ENCODE measurements at places on chromosomes 2 and 18.

DNA sequence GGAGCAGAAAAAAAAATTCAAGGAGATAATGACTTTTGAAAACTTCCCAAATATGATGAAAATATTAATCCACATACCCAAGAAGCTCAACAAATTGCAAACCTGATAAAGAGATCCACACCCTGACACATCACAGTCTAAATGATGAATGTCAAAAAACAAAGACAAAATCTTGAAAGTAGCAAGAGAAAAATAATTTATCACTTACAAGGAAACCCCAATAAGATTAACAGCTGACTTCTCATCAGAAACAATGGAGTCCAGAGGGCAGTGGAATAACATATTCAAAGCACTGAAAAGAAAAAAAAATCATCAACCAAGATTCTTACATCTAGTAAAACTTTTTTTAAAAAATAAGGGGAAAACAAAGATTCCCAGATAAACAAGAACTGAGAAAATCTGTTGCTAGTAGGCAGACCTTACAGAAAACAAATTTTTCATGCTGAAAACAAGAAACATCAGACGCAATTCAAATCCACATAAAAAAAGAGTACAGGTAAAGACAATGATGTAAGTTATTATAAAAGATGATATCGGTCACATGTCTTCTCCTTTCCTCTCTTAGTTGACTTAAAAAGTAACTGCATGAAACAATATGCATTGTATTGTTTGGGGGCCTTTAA lies 21.3 kb downstream of the SLC66A2 start:
- no peak for DNase-seq

GRCh38 chr18:44917216-44918141 lies 236.8 kb downstream of the SETBP1 start:
- DNase-seq, result no peak

GRCh38 chr18:57813245-57813644 lies 10.1 kb upstream of the ATP8B1 start:
- DNase-seq, result no peak

GRCh38 chr2:487186-488079 lies 189.8 kb downstream of the TMEM18 start:
- DNase-seq, result peak; percentile 79

DNA sequence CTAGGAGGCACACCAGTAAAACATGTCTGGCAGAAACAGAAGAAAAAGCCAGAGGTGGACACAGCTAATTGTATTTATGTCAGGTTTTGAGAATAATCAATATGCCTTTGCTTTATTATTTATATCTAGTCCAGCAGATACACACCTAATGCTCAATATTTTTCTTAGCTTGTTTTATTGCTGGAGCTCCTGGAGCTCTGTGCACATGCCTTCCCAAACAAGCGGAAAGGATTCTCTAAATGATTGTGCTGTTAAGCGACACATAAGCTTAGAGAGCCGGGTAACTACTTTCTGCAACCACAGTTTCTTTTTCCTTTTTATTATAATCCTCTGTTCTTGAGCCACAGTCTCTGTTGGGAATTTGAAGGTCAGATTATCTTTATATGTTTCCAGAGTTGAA lies 177.3 kb upstream of the ST6GAL2 start:
- DNase-seq, result no peak

- no peak for DNase-seq
Observed at GRCh38 chr2:239588451-239589269, 187.8 kb upstream of the HDAC4 start.

GRCh38 chr2:72579591-72580180 lies 246.1 kb downstream of the EXOC6B start:
- DNase-seq, result no peak

DNA sequence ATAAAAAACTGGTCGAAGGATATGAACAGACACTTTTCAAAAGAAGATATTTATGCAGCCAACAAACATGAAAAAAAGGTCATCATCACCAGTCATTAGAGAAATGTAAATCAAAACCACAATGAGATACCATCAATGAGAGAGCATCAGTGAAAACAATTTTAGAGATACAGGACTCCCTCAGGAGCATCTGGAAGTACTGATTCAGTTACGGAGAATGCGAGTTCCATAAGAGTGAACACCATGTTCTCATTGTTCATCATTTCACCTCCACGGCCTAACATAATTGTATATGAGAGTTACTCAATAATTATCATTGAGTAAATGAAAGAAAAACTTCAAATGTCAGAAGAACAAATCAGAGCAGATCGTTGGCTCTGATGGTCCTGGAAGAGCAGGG lies 140.9 kb upstream of the TANK start:
- DNase-seq, result no peak

- DNase-seq, result no peak
Observed at GRCh38 chr18:77528872-77529271, 279.2 kb downstream of the GALR1 start.

GRCh38 chr2:201157694-201158093 lies 25.2 kb upstream of the CASP10 start:
- DNase-seq, result no peak

DNA sequence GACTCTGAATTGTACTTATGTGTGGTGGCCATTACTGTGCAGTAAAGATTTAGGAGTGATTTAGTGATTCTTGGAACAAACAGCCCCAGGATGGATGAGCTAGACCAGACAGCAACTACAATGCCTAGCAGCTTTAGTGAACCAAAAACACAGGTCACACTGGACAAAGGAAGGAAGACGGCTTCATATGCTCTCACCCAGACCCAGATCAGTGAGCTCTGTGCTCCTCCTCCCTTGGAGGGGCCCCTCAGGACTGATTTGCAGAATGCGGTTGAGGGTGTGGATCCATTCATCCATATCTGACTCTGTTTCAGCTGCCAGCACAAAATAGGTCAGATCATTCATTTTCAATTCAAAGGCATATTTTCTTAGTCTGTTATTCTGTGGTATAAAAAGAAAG lies 159.7 kb upstream of the CCDC195 start:
- DNase-seq, result no peak

- no peak for DNase-seq
Observed at GRCh38 chr2:31371691-31372090, 42.9 kb downstream of the XDH start.

DNA sequence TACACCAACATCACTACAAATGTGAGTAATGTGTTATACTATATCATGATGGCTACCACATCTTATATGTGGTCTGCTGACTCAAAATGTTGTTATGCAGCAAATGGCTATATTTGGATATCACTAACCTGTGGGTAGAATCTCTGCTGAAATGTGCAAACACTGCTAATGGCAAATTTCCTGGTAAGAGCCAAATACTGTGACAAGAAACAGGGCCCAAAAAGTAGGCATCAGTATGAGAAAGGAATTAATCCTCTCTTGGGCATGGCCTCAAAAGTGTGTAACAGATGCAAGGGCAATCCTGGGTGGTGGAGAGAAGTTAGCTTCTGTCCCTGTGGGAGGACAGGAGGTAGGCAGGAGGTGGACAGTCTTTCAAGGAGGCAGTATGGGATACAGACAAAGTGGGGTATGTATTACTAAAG lies 13.3 kb downstream of the ATF2 start:
- no peak for DNase-seq

DNA sequence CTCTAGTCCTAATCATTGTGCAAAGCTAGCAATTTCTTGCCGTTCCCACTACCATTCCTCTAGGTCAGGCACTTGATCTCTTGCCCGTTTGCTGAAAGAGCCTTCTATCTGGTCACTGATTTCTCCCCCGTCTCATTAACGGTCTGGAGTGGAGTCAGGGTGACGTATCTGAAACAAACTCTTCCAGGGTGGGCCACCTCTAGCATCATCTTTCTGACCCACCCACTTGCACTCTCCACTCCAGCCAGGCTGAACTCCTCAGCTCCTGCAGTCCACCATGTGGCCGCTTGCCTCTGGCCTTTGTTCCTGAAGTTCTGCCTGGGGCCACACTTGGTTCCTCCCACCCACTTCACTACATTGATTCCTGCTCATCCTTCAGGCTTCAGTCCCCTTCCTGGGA lies 13.3 kb downstream of the BCL2 start:
- DNase-seq, result no peak

- no peak for DNase-seq
Observed at GRCh38 chr2:228700638-228701037, 519.2 kb upstream of the SPHKAP start.

- DNase-seq, result no peak
Observed at GRCh38 chr2:44774826-44775492, 166.5 kb upstream of the SIX3 start.

DNA sequence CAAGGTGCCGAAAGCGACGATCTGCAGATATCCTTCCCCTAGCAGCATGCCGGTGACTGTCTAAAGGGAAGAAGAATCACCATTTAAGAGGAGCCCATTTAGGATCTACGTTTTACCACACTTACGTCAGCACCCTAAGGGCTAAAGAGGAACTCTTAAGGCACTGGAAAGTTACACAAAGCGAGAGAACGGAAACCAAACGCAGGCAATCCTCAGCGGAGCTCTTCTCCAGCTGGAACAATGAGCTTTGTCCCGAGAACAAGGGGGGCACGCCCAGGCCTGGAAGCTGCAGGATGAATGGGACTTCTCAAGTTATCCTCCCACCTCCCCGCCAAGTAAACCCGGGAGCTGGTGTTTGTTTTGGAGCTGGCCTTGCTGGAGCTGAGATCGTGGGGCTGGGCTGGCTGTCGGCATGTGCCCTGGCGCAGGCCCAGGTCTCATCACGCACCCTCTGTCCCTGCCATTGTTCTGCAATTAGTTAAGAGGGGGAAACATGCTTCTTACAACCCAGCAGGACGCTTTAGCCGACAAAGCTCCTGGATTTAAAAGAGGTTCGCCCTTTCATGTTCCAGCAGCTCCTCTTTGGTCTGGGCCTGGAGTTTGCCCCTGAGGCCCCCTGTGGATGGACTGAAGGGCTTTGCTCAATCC lies 36.4 kb downstream of the PXDN start:
- no peak for DNase-seq

DNA sequence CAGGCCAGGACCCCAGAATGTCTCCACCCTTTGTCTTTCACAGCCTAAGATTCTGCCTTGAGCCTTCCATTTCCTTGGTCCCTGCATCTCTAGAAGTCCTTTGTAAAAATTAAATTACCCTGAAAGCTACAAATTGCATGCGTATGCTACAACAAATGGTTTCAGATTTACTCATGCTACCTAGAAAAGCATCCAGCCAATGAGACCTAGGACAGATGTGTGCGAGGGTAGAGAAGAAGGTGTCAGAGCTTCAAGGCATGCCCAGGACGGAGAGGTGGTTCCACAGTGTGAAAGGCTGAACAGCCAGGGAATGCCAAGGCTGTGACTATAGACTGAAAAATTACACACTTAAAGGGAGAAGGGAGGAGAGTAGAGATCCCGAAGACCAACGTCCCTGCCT lies 40.2 kb downstream of the CCBE1 start:
- DNase-seq, result no peak

DNA sequence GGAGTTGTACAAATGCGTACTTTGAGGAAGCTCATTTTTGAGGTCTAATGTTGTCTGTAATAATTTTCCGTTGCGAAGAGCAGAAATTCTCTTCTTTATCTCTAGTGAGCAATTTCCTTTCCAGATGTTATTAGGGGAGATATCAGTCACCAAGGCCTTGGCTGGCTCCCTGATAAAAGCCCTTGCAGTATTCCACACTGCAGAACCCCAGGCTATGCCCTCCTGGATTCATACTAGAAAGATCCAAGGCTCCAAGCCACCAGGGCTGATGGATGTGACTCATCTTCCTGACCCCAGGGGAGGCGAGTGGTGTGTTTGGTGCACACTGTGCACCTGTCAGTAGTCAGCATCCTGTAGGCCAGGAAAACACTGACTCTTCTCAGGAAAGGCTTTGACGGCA lies 34.7 kb downstream of the INO80C start:
- no peak for DNase-seq

- no peak for DNase-seq
Observed at GRCh38 chr2:23599667-23600066, 214.7 kb downstream of the KLHL29 start.

DNA sequence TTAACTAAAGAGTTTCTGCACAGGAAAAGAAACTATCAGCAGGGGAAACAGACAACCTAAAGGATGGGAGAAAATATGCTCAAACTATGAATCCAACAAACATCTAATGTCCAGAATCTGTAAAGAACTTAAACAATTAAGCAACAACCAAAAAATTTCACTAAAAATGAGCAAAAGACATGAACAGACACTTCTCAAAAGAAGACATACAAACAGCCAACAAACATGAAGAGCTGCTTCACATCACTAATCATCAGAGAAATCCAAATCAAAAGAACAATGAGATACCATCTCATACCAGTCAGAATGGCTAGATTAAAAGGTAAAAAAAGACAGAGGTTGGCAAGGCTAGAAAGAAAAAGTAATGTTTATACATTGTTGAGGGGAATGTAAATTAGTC lies 8.8 kb upstream of the GULP1 start:
- no peak for DNase-seq

DNA sequence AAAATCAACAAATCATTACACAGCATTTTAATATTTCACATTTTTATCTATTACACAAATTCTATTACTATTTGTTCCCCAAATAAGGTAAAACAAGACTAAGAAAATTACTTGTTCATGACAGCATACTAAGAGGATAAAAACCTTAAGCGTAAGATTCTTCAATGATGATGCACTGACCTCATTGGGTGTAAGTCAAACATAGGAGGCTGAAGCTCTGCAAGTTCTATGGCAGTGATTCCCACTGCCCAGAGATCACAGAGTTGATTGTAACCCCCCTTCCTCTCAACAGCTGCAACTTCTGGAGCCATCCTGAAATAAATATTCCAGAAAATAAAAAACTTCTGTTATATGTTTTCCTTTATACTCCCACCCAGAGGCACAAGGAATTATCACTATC lies 82.2 kb upstream of the CDKL4 start:
- no peak for DNase-seq

DNA sequence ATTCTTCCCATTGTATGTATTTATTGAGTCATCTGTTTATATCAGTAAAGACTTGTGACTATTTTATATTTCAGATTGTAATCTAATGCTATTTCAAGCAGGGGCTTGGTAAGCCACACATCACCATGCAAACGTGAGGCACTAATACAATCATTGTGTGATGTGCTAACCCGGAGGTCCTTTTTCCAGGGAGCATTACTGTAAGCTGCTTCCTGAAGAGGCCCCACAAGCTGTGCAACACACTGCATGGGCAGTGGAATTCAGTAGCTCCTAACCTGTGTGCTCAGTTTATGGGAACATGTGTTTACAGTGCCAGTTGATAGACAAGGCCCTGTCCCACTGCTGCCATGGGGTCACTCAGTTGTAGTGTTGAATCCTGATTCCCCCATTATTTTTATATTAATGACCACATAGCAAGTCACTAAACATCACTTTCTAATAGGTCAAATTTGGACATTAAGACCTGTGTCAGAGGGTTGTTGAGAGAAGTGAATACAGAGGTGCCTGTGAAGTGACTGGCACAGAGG lies 162.9 kb downstream of the FHOD3 start:
- peak; percentile 32 for DNase-seq

DNA sequence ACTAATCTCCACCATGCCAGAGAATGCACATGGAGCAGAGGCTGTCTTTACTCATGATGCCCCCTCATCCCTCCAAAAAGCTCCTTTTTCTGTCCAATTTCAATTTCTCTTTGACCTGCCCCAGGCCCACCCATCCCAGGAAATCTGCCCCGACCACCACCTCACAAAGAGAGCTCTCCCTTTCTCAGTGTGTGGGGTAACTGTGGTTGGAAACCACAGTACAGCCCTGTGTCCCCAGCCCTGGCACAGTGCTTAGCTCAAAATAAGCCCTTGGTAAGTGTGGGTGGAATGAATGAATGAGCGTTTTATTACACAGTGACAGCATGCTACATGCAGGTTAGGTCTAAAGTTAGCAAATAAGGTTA lies 43.7 kb upstream of the CAB39 start:
- DNase-seq, result no peak

GRCh38 chr2:215755641-215756345 lies 257.6 kb downstream of the MREG start:
- peak; percentile 22 for DNase-seq

Data from vagina (tissue), 2 donors.